ENCODE measurements at places on chromosomes 2 and 18.

DNA sequence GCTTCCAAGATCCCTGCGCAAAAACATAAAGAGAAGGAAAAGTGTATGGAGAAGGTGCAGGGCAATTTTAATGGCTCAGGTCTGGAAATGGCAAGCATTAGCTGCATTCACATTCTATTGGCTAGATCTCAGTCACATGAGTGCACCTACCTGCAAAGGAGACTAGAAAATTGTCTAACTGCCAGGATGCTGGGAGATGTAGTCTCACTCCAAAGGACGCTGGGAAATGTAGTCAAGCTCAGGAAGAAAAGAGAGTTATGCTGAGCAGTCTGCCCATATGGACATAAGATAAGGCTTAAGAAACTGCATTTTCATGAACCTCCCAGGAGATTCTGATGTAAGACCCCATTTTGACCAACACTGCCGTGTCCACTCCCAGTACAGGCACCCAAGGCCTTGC lies 9.5 kb upstream of the KLHL29 start:
- DNase-seq = no peak

DNA sequence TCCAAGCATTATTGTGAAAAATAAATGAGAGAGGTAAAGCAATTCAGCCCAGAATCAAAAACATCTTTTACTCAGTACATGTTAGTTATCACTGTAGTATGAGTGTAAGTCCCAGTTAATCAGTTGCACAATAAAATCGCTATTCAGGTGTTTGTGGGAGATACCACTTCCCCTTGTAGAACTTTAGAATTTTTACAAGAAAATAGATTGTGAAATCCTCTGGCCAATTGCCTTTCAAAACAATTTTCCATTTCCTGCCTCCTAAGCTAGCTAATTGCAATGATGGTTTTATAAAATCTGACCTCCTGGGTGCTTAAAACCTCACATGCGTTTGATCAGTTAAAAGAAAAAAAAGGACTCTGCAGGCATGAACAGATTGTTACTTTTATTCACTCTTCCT lies 332.5 kb downstream of the PID1 start:
- no peak for DNase-seq

- no peak for DNase-seq
Observed at GRCh38 chr2:138665937-138666336, 114.3 kb downstream of the NXPH2 start.

DNA sequence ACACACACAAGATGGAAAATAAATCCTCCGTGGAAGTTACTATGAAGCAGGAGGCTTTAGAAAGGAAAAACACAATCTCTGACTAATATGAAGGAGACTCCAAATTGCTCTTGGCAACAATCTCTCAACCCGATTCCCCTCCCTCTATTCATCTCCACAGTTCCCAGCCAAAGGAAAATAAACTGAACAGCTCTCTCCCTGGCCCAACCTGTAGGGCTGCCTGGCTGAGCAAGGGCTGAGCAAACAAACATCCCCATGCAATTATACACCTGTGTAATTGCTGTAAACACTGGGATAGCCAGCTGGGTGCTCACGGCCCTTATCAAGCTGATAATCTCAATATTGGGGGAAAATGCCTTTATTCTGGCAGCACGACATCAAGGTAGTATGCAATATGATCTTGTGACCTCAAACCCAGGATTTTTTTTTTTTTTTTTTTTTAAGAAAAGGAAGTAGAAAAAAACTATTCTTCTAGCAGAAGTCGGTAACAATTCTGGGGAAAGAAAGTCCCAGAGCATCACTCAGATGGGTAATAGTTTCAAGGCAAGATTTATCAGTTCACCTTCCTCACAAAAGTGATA lies 203.3 kb upstream of the SMAD2 start:
- DNase-seq = no peak

DNA sequence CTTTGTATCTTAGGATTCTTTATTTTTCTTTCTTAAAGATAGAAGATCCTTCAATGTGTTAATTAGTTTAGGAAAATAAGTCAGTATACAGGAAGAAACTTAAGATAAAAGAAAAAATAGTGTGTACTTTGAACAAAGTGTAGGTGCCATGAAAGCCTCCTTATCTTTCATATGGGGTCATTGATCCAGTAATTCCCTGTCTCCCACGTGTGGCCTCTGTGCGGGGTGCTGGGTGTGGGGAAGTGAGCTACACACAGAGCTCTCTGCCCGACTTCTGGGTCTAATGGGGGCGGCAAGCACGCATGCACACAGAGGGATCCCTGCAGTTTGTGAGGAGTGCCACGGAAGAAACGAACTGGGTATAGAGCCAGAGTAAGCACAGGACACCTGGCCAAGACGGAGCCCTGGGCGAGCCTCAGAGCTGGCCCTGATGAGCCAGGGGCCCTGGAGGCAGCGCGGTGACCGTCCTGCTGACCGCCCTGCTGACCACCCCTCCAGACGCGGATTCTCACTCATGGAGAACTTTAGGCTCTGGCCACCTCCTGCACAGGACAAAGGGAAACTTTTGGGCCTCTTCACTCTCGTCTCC lies 253.5 kb downstream of the ACKR3 start:
- DNase-seq = no peak
